ENCODE measurements at places on chromosomes 1 and 21.

- DNase-seq = no peak
Observed at GRCh38 chr1:169679692-169680091, 31.7 kb downstream of the SELL start.

DNA sequence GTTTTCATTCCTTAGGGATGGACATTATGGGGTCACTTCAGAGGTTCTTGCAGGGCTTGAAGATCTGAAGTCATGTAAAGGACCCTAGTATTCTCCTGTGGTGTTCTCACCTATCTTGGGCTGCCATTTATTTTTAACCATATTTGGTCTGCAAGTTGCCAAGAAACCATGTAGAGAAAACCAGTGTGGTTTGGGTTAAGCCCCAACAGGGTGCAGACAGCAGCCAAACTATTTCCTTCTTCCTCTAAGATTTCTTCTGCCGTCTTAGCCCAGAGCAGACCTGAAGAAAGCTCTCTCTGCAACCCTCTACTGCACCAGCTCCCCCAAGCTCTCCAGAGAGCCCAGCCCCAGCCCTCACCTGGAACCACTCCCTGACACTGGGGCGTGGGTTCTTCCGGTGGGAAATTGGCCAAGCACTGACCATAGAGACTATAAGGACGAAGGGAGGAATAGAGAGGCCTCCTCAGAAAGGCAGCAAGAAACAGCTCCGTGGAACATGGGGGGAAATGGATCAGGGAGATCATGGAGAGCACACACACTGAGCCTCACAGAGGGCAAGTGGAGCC, 136.6 kb downstream of the SYF2 start:
- no peak for DNase-seq

DNA sequence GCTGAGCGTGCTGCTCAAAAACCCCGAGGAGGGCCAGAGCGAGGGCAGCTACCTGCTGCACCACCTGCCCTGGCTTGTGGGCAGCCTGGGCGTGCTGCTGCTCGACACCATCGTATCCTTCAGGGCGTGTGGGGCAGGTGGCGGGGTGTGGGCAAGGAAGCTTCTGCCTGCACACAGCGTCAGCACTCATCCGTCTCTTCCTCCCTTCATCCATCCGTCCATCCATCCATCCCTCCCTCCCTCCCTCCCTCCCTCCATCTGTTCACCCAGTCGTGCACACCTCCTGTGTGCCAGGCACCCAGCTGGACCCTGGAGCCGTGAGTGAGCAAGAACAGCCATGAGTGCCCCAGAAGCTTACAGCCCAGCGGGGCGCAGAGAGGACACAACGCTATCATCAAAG, 15.2 kb downstream of the SLC66A1 start:
- no peak for DNase-seq

DNA sequence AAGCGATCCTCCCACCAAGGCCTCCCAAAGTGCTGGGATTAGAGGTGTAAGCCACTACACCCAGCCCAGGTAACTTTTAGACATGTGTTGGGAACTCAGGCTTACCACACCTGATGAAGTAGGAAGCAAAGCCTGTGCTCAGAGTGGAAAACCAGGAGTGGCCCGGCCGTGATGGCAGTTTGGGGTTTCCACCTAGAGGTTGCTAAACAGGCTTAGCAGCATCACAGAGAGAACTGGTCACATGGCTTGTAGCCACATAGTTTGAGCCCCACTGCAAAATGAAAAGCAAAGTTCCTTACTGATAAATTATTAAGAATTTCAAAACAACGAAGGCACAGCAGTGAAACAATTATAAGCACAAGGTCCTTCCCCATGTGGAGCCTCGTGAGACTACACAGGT, 142.6 kb upstream of the CXADR start:
- no peak for DNase-seq

GRCh38 chr1:157404063-157404501, 148.2 kb downstream of the FCRL5 start:
- DNase-seq = no peak

DNA sequence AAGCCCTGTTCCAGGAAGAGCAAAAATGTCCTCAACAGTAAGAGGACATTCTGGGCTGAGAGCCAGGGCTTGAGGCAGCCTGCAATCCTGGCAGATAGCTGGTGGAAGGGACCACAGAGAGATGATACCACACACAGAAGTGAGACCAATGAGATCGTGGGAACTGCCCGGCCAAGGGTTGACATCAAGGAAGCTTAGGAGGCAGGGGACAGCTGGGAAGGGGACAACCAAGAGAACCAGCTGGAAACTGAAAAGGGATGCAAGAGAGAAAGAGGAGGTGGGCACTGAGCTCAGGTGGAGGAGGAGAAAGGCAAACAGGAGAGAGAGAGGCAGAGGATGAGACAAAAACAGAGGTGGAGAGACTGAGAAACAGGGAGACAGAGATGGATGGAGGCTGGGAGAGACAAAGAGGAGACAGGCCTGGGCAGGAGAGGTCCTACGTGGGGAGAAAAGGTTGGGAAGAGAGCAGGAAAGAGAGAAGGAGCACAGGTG, 9.2 kb downstream of the PDZK1IP1 start:
- DNase-seq = no peak

DNA sequence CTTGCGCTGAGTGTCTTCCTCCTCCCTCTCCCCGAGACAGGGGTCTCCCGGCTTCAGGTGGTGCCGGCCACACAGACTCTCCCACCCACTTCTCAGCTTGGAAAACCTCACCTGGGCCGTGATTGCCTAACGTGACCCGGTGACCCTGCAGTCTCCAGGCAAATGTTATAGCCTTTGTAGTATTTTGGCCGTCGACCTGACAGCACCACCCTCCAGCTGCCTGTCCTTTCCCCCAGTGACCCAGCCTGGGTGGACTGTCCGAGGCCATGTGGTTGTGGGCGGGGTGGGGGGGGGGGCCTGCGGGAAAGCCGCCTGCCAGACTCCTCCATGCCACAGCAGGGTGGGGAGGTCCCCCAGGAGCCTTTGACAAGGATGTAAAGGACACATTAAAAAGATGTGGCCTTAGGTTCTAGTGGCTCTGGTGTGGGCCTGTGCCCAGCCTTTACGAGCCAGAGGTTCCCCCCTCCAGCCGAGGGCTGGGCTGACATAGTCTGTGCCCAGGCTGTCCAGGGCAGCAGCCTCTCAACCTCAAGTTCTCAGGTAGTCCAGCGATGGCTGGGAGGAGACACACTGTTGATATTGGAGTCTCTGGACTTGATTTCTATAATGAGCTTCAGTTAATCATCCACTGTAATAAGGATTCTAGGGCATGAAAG, 8.1 kb downstream of the TOR3A start:
- DNase-seq = no peak

GRCh38 chr1:147551036-147551435, 9.7 kb downstream of the BCL9 start:
- no peak for DNase-seq

DNA sequence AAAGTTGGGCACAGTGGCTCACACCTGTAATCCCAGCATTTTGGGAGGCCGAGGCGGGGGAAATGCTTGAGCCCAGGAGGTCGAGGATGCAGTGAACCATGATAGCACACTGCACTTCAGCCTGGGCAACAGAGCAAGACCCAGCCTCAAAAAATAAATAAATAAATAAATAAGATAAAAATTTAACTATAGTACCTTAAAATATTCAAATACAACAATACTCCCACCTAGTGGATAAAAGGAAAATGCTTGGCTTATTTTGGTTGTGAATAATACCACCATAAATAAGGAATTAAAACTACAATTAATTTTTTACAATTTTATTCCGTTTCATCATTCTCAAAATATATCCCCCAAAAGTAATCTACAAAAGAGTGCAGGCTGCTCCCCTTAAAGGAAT, 8.1 kb downstream of the PSMG1 start:
- DNase-seq = no peak

DNA sequence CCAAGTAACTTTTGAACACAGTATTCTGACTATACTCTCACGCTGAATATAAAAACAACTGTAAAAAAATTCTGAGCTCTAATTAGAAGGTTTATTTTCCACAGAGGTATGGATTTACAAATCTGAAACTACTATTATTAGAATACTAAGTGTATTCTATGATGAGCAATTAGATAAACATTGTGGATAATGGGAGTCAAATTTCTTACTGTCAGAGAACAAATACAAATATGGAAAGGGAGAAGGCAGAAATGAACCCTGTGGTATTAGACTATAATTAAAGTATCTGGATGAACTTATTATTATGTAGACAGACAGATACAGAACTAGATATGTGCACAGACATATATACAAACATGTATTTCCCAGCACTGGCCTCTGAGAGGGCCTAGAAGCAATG, 22.6 kb downstream of the ALDH9A1 start:
- DNase-seq = no peak

DNA sequence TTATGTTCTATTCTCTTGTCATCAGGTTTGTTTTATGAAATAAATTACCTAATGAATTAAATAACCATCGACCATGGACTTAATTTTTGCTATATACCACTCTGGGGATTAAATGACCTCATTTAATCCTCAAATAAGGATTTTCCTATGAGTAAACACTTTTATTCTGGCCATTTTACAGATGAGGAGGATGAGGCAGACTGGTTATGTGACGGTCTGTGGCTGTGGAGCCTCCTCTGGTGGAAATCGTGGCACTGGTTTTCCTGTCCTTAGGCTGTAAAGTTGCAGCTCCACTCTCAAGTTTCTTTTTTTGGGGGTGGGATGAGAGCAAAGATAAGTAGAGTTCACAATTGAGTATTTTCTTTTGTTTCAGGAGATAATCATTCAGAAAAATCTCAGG, 105.2 kb downstream of the XCL2 start:
- DNase-seq = no peak

Measured in GM19239 (cell line).